ENCODE measurements at places on chromosomes 3 and 15.

- no peak for DNase-seq
Observed at GRCh38 chr3:24420224-24420623, 74.4 kb downstream of the THRB start.

DNA sequence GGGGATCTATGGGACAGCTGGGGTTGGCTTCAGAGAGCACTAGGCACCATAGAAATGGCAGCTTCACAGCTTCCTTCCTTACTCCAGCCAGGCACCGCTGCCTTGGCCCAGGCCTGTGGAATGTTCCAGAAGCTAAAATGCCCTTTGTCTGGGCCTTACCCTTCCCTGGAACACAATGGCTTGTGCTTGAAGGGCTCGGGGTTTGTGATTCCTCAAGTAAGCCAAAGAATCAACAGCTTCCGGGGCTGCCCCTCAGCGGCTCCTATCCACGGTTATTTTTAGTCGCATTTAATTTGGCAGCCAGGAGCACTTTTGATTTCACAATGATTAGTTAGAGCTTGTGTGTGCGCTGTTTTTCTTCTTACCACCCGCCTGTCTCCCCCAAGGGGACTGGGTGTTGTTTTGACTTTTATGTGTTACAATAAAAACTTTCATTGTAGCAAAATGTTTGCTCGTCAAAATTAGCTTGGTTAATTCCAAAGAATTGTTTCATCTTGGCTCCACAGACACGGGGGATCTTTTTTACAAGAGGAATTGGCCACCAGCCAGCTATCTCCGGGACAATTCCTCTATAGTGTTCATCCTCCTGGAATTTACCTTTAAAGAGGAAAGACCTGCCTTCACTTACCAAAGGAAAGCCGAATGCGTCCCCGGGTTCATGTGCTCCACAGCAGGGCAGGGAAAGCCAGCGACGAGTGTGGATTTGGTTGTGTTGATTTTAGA, 73.8 kb downstream of the TLE3 start:
- no peak for DNase-seq

GRCh38 chr15:42373274-42373673, 14.0 kb downstream of the CAPN3 start:
- DNase-seq, result no peak

DNA sequence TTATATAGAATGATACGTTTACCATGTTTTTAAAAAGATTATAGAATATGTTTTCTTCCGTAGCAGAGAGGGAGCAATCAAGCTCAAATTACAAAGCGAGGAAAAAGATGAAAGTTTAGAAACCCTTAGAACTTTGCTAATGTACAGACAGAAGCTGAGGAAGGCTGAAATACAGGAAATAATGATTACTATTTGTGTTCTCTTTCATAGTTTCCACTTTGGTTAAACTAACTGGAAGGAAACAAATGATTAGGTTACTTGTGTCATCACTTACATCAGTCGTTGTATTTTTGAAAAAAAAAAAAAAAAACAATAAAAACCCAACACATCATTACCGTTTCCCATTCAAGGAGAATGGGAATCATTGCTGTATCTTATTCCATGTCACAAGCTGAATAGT, 337.8 kb upstream of the CBLB start:
- DNase-seq, result no peak

DNA sequence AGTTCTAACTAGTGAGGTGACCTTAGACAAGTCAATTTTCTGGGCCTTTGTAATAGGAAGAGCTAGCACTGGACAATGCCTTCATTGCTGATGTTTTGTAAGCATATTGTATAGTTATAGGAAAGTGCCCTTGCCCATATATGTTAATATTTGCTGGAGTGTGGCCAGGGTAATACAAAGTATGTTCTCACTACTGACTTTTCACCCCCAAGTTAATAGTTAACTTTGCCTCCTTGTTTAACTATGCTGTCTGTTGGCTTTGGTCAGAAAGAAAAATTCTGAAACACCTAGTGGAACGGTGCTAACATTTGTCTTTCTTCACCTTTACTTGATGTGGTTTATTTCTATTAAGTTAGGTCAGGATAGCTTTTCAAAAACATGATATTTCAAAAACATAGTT, 287.4 kb upstream of the CTNNB1 start:
- DNase-seq, result no peak

DNA sequence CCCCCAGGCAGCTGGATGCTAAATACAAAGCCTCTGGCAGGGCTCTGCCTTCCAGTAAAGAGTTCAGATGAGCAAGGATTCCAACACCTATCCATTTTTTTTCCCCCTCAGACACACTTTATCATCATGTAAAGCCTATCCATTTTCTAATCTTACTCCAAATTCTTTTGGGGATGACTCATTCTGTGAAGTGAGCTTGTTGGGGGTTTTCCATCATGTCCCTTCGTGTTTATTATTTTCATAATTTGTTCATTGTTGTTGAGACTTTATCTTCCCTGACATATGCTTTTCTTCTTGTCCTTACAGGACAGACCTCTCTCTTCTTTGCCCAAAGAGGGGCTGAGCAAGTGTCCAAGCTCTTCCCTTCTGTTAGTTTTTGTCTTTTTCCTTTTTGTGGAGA, 34.7 kb upstream of the SH3BP5 start:
- no peak for DNase-seq

DNA sequence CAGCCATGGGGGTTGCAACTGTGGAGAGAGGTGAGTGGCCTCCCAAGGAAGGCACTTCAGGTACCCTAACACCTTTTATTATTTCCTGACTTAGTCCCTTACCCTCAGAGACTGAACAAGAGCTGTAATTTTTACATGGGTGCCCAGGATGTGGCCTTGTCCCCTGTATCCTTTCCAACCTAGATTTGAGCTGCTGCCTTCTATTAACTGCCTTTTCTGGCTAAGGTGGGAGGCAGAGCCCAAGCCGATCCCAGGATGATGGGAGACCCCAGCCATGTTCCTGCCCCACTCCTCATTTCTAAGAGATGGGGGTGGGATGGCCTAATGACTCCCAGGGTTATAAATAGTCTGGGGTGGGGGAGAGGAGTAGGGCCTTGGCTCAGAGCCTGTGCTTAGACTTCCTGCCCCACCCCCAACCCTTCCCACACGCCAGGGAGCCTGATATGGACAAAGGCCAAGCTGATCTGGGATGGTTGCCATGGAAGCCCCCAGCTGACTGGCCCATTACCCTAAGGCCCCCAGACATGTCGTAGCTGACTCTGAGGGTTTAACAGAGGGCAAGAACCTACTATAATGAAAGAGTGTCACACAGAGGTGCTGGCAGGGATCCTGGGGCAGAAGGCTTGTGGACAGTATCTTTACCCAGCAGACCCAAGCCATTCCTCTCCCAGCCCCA, 1.9 kb downstream of the KLHDC8B start:
- DNase-seq, result peak; percentile 59

GRCh38 chr15:67380921-67381320, 126.3 kb downstream of the IQCH start:
- DNase-seq, result no peak

GRCh38 chr15:31605467-31605931, 278.9 kb downstream of the KLF13 start:
- DNase-seq, result peak; percentile 71

DNA sequence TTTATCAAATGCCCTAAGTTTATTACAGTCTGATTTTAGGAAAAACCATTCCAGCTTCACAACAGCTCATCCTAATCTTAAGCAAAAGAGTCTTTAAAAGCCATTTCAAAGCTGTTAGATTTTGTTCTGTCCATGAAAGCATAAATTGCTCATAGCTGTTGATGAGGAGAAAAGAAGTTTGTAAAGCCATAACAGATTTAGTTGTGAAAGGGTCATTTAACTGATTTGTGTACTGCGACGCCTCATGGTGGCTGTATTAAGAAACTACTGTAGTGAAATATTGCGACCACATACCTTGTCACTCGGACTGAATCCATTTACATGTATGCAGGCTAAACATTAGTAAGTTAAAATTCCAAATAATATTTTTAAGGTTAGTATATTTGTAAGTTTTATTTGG, 20.9 kb downstream of the BBX start:
- peak; percentile 51 for DNase-seq

- DNase-seq, result no peak
Observed at GRCh38 chr3:38360345-38360744, 13.8 kb downstream of the XYLB start.

DNA sequence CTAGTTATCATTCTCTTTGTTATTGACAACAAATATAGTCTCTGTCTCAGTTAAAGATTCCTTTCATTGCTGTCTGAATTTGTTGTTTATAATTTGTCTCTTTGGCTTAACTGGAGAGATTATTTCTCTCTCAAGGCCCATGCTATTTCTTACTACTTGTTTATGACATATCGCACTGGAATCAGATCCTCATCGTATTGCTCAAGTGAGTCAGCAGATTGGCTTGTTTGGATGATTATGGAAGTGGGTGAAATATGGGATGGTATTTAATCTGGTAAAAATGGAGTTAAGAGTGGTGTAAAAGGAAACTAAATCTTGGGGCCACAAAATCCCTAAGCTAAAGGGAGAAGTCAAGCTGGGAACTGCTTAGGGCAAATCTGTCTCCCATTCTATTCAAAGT, 613.1 kb downstream of the SI start:
- DNase-seq, result no peak

DNA sequence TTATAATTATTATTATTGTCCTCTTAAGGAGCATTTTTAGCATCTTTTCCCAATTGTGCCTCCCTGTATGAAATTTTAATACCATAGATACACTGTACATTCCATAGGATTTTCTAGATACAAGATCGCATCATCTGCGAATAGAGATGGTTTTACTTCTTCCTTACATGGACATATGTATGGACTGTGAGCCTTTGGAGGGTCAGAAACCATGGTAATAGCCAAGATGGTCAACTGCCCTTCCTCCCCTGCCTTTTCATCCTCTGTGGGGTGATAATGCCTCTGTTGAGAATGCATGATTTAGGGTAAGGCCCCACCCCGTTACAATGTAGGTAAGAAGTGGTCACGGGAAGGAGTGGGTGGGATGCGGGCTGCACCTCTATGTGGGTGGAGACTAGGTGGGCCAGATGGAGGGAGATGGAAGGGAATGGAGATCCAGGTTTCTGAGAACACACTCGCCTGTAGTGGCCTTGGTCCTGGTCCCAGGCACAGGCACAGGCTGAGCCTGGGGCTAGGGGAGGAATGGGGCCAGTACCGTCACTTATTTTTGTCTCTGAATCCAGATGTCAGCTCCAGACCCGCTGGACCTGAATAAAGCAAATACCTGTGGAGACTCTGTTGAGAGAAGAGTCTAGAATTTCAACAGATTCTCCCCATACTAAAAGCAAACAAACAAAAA, 31.7 kb downstream of the GOLGA6A start:
- DNase-seq, result no peak

DNA sequence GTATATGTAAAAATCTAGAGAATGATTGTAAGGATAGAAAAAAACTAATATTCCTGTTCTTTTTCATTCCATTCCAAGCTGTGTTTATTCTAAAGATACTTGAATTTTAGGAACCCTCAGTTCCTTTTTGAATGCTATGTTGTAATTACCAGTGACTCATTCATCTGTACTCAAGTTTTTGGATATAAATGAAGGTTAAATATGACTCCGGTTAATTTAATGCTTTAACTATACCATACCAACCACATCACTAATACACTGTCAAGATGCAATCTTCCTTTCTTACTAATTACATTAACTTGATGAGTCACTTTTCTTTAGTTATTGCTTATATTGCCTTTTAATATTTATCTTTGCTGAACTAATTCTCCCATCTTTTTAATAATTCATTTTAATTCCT, 68.8 kb upstream of the ZNF148 start:
- DNase-seq, result no peak

DNA sequence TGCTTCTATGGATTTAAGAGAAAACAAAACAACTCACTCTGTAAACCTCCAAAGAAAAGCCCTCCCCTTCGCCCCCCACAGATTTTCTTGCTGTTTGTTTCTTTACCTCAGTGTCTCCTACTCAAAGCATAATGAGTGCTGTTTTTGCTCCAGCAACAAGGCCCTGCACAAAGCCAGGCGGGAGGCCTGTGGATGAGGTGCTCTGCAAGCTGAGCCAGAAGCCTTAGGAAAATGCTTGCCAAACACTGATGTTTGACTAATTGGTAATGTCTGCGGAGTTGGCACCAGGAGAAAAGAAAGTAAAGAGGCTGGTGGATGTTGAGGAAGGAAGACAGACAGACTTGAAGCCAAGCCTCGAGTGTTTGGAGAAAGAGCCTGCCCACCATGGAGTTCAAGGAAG, 99.7 kb downstream of the RARB start:
- DNase-seq, result no peak

- DNase-seq, result peak; percentile 28
Observed at GRCh38 chr15:41018534-41018933, 65.3 kb downstream of the CHAC1 start.

DNA sequence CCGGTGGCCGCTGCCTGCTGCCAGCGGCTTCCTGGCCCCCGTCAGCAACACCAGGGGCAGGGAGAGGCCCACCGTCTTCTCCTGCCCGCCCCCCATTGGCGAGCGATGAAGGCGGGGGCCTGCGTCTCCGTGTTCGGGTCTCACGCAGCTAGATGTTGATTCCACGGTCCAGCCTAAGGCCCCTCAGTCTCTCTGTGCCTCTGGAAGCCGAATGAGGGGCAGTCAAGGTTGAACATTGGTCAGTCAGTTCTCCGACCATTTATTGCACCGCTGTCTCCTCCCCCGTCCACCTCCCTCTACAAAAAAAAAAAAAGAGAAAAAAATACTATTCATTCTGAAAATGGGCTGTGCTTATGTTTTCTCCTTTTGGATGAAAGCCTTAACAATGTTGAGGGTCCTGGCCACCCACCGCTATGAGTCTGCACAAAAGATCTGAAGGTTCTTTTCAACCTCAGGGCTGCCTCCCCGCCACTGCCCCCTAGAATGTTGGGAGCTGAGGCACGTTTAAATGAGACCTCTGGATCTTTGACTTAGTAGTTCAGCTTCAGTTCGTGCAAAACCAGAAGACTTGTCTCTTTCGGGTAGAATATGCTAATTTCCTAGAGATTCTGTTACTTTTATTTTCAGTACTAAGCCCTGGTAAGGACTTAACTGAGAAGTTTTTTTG, 736 bp downstream of the IREB2 start:
- DNase-seq, result peak; percentile 71

GRCh38 chr3:13497386-13497785, 17.3 kb downstream of the HDAC11 start:
- no peak for DNase-seq

DNA sequence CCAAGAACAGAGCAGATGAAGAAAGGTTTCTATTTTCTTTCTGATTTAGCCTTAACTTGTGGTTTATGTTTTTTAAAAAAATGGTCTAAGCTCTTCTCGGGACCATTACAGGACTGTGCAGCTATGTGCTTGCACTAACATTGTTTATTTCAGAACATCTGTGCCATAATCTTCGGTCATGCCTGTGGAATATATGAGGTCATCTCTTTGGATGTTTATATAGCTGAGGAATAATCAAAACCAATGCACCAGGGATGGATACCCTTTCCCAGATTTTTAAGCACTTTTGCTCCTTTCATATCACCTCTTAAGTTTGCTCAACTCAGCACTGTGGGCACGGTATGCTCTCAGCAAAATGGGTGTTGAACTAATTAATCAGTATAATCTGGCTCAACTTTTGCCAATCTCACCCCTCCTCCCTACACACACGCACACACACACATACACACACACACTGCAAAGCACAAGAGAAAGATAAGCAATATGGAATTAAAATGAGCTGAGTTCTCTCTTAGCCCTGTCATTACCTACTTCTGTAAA, 268.5 kb upstream of the TMC3 start:
- no peak for DNase-seq

- no peak for DNase-seq
Observed at GRCh38 chr15:98996624-98997023, 11.0 kb downstream of the PGPEP1L start.

GRCh38 chr3:138468886-138469285, 34.5 kb downstream of the ESYT3 start:
- DNase-seq, result no peak
